ENCODE measurements at places on chromosomes 6 and 20.

DNA sequence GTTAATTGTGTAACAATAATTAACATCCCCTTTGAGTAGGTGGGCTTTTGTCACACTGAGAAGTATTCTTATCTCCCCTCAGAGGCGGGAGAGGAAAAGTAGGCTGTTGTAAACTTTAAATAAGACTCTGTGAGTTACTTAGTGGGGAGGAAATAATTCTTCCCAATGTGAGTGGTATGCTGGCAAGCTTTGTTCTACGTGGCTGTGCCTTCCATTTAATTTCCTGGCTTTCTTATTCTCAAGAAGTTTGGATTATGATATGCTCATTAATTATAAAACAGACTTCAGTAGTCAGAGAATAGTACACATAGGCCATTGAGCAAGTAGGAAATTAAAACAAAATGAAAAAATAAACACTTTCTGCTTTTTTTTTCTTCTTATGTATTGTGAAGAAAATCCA is 19.1 kb downstream of the ADGRB3 start:
- no peak for DNase-seq

DNA sequence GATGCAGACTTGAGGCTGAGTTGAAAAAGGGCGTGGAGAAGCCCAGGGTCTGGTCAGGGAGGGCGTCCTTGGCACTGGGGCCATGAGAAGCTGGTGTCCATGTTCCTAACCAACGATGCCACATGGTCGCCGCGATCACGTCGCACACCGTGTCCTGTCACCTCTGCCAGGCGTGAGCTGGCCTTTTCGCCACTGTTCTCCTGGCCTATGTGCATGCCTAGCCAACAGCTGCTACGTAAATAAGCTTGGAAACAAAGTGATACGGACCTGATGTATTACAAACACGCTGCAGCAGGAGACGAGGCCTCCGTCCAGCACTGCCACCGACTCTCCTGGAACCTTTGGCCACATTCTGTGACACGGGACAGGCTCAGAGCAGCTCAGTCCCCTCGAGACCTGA is 22.0 kb upstream of the KIF25 start:
- no peak for DNase-seq

DNA sequence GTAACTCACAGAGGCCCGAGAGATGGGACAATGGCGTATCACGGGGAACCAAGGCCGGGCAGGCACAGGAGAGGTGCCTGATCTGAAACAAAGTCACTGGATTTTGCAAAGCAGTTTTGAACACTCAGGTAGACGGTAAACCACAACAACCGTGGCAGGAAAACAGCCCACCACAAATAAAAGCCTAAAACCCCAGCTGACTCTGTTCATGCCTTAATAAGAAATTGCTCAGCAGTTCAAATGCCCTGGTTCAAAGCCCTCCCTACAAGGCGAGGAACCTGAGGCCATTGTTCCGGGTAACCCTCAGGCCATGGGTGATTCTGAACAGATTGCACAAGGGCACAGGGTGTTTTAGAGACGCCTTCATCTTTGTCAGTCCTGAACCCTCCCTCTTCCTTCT is 114.2 kb downstream of the MAP3K7 start:
- no peak for DNase-seq

DNA sequence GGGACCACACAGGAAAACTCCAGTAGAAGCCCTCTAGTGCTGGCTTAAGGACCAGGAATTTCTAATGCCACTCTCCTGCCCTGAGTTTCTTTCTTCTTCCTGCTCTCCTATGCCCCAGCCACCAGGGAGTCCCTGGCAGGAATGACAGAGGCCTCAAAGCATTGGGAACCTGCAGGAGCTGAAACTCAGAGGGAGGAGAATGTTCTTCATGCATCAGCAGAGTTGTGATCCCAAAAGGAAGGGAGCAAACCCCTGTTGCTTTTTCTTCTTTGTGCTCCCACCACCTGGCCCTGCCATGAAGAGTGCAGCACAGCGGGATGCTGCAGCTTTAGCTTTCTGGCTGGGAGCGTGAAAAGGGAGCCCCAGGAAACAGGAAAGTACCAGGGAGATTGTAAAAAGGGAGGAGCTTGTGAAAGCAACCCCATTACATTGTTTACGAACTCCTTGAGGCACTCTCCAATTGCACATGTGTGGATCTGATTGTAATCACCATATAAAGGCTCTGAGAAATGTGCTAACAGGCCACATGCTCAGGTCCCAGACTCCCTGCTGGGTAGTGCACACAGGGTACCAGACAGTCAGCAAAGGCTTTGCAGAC is 34.7 kb upstream of the FKBP1A start:
- no peak for DNase-seq

GRCh38 chr20:32432277-32432676 is 74.1 kb downstream of the ASXL1 start:
- no peak for DNase-seq

DNA sequence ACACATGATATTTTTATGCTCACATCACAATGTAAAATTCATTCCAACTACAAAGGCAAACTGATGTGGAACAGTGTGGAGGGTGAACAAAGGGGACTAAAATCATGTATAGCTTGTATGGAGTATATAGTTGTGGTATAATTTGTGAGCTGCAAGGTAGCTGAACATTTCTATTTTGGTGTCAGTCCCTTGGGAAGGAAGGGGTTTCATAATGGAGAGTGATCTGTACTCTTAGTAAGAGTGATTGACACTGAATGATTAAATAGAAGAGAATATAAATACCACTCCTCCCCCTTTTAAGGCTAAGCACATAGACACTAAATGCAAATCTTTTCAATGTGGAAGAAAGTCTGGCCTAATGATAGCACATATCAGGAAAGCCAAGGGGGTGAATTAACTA is 104.6 kb downstream of the POPDC3 start:
- no peak for DNase-seq

DNA sequence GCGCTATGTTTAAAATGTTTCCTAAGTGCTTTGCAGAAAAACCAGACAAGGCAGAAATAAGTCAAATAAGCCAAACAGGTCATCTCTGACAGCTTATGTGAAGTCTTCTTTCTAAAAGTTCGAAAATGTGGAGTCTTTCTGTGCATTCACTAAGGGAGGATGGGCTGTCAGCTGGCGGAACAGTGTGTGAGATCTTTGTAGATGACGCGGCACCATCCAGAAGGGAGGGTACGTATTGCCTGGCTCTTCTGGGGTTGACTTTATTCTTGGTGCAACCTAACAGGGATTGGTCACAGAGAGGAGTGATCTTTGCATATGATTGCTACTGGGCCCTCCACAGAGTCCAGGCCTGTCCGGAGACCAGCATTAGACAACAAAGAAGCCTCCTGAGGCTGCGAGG is 114.5 kb upstream of the EDN1 start:
- no peak for DNase-seq
